ENCODE measurements at places on chromosomes 1 and 21.

GRCh38 chr1:205250699-205251098, 23.0 kb downstream of the TMCC2 start:
- no peak for DNase-seq

- DNase-seq: no peak
Observed at GRCh38 chr1:95503278-95504030, 269.4 kb downstream of the RWDD3 start.

- no peak for DNase-seq
Observed at GRCh38 chr1:180267761-180268555, 37.9 kb downstream of the LHX4 start.

DNA sequence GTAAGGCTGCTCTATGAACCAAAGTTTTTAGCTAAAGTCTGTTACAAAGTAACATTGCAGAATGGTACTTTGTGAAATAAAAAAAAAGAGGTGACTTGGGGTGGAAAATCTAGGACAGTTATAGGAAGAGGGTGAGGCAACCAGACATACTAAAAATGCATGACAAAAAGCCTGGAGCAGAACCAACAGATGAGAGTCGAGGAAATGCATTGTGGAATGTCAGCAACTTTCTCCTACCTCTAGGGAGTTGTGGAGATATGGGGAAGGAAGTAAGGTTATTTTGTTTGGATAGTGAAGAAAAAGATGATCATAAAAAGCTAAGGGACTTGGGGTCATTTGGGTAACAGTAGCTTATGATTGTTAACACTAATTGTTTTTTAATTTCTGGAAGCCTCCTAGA, 295.6 kb downstream of the S1PR1 start:
- no peak for DNase-seq

DNA sequence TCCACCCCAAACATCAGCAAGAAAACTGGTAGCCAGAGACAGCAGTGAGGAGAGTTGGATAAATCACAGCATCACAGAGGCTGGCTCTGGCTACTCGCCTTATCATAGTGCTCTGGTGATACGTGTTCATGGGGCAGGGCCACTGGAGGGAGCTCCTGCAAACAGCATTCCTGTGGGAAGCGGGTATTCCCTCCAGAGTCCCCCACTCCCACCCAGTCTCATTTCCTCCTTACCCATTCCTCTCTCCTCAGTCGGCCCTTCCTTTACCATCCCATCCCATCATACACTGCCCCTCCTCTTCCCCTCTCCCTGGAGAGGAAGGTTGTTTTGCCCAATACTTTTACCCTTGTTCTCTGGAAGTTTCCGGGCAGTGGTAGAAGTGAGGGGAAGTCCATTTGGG, 7.1 kb downstream of the NHLH2 start:
- no peak for DNase-seq

DNA sequence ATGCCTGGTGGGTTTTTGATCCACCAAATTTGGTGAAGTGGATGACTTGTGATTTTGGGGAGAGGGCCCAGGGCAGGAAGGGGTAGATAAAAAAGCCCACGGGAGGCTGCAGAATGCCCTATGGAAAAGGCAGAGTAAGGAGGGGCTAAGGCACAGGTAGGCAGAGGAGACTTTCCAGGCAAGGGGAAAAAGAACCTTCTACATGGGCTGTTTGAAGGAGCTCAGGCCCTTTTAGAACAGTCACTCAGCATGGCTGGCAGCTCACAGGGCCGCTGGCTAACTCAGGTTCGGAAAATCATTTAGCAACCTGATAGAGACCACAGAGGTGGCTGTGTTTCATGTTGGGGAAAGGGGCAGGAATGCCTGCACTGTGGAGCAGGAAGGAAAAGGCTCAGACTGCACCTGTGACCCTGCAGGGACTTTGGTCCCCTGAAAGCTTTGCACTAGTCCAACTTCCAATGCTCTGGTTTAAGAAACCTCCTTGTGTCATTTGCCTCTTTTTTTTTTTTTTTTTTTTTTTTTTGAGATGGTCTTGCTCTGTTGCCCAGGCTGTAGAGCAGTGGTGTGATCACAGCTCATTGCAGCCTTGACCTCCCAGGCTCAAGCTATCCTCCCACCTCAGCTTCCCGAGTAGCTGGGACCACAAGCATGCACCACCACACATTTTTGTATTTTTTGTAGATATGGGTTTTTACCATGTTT, 58.5 kb upstream of the ENAH start:
- no peak for DNase-seq

DNA sequence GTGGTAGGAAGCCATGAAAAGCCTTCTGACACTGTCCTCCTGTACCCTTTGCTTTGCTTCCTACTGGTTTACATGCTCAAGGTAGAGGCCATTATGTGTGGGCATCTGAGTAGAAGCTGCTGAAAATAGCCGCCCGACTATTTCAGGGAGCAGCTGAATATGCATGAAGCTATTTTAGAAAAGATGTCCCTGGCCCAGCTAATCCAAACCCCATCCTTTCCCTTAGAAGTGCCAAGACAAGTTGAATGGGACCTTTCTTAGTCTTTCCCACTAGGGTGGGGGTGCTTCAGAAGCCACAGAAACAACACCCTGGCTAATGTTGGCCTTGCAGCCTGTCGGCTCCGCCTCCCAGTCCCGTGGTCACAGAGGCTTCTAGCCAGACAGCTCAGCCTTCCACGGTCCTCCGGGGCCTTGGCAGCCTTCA, 205.1 kb upstream of the EDN2 start:
- no peak for DNase-seq

GRCh38 chr1:3049905-3050304, 19.1 kb upstream of the PRDM16 start:
- DNase-seq: no peak

GRCh38 chr1:61187352-61188086, 105.2 kb downstream of the NFIA start:
- no peak for DNase-seq

DNA sequence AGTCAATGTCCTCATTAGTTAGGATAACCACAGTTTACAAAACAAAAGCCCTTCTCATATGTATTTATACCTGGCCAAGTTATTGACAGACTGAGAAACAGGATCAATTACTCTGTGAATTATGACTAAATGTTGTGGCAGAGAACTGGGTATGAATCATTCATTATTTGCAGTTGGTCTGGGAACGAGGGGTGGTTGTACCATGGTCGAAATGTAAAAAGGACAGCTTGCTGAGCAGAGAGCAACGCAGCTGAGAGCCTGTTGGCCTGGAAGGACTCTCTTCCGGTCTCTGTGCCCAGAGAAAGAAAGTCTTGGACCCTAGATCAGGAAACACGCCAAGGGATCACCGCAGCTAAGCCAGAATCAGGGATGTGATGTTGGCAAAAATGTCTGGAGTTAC, 169.6 kb downstream of the DISC1 start:
- DNase-seq: no peak

- no peak for DNase-seq
Observed at GRCh38 chr1:11068600-11069473, 9.0 kb upstream of the SRM start.

DNA sequence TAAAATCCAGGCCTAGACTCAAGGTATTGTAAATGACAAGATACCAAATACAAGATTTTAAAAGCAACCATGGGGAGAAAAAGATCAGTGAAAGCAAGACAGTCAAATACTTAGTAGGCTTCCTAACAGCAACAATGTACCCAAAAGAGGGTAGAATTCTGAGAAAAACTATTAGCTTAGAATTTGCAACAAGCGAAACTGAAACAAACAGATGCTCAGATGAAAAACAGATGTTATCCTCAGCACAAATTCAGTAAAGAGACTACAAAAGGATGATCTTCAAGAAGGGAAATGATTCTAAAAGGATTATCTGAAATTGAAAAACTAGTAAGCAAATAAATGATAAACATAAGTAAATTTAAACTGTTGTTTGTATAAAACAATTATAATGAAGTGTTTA, 40.0 kb downstream of the PDC start:
- no peak for DNase-seq

- DNase-seq: no peak
Observed at GRCh38 chr1:172241540-172241939, 178.9 kb upstream of the C1orf105 start.

DNA sequence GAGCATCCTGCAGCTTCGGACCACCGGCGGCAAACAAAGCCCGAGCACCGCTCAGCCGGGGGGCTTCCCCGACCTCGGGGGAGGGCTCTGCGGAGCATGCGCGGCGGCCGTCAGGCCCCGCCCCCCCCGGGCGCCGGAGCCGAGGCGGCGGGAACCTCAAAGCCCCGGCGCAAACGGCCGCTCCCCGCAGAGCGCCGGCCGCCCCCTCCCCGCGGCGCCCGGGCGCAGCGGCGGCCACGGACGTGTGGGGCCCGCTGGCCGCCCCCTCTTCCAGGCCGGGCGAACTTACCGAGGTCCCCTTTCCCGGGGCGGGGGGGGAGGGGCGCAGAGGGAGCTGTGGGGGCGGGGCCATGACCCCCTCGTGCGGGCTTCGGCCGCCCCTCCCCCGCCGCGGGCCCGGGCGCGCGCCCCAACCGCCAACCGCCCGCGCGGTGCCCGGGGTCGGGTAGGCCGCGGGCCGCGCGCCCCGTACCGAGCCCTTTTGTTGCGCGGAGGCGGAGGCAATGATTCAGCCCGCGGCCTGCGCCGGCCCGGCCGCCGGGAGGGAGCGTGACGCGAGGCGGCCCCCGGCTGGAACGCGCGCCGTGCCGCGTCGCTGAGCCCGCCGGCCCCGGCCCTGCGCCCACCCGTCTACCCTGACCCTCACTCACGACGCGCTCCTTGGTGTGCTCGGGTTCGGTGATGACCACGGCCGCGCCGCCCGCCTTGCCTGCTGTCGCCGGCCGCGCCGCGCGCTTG, 1.7 kb downstream of the RCC2 start:
- peak; percentile 74 for DNase-seq

DNA sequence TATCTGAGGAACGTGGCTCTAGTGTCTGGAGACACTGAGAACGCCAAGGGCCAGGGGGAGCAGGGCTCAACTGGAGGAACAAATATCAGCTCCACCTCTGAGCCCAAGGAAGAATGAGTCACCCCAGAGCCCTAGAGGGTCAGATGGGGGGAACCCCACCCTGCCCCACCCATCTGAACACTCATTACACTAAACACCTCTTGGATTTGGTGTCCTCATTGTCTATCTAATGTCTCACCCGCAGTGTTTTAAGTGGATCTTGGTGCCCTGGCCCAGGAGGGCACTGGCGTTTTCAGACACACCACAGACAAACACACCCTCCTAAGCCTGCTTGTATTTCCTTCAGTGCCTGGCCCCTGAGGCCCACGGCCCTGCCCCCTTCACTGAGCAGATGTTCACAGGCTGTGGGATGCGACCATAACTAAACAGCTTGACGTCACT, 2.2 kb upstream of the FALEC start:
- DNase-seq: no peak

DNA sequence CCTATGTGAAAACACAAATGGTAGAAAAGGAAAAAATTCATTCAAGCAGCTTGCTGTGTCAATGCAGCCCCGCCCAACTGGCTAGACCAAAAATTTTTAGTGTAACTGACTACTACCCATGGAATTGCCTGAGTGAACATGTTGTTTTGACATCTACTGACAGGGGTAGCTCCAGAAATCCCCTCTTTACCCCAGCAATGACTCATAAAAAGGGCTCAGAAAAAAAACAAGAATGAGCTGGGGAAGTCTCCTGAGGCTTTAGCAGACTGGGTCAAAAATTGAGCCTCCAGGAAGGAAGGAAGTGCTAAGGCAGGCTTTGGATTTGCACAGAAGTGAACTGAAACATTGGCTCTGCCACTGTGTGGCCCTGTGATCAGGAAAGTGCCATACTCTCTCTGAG, 24.4 kb upstream of the FGGY start:
- DNase-seq: no peak

DNA sequence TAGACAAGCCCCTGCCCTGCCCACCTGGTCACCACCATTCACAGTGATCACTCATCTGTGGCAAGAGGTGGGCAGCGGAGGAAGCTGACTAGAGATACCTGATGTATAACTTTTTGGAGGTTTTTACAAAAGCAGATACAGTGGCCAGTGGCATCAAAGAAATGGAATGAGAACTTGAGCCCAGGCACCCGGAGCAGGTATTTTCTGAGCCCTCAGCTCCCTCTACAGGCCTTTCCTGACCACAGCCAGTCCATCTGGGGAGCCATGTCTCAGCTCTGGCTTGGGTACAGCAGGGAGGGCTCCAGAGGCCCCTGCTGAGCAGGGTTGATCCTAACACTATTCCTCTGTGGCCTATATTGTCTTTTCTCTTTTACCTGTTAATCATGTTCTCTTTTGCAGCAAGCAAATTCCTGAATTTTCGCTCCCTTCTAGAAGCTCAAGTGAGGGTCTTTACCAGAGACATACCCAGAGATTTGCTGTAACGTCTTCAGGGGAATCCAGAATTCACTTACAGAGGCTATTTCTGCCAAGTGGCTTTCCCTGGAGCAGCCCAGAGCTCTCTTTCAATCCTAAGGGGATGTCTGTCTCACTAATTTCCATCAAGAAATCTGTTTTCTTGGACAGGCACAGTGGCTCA, 27.3 kb downstream of the GPR157 start:
- DNase-seq: peak; percentile 24

DNA sequence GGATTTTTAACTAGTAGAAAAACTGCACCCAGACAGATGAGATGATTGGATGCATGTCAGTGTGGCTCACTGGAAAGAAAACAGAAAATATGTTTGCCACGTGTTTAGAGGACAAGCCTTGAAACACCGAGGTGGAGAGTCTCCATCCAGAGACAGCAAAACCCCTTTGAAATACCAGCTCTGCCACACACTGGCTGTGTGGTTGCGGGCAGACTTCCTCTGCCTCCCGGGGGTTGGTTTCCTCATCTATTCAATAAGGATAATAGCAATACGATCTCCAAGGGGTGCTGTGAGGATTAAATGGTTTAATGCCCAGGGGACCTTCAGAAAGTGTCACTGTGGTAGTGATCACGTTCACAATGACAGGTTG, 67.2 kb upstream of the PARP1 start:
- DNase-seq: no peak

DNA sequence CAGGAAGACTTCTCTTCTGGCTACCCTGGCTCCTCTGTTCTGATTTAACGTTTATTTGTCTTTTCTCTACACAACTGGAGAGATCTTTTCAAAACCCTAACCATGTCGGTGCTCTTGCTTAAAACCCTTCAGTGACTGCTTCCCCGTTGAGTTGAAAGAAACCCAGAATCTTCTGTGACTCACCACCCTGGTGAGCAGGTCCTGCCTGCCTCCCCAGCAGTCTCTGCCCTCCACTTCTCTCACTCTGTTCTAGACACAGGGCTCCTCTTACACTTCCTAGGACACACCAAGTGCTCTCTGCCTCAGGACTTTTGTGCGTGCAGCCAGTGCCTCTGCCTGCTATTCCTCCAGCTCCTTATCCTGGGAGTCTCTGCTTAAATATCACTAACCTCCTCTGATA, 131.4 kb downstream of the IER5 start:
- DNase-seq: no peak

All from stimulated activated naive CD8-positive, alpha-beta T cell treated with anti-CD3 and anti-CD28 coated beads, Interleukin-15, Interleukin-2, amounts not matched to agents 100 U/mL and 50 U/mL, for 24 hours (primary cell).